ENCODE measurements at places on chromosomes 2 and 18.

DNA sequence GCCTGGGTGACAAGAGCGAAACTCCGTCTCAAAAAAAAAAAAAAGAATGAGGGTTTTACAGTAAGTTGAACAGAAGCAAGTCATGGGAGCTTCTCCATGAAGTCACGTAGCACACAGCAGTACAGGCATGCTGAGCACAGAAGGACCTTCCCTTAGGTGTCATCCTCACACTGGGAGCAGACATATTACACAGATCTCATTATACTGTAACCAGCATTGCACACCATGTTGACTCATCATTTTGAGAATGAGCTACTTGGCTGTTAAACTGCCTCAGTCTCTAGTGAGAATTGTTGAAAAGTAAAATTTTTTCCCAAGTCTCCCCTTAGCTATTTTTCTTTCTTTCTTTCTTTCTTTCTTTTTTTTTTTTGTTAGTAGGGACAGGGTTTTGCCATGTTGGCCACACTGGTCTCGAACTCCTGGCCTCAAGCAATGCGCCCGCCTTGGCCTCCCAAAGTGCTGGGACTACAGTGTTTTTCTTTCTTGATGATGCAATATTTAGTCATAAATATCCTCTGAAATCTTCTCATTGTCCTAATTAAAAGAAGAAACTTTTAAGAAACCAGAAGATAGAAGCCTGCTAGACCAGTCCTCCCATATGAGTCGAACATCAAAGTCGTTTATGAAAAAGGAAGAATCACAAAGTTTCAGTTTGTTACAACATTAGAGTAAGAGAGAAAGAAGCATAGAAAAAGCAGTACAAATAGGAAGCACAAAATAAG, 37.9 kb upstream of the PPP1CB start:
- DNase-seq, result no peak

- DNase-seq, result no peak
Measured at GRCh38 chr2:96431319-96431718, 73.8 kb downstream of the NEURL3 start.

DNA sequence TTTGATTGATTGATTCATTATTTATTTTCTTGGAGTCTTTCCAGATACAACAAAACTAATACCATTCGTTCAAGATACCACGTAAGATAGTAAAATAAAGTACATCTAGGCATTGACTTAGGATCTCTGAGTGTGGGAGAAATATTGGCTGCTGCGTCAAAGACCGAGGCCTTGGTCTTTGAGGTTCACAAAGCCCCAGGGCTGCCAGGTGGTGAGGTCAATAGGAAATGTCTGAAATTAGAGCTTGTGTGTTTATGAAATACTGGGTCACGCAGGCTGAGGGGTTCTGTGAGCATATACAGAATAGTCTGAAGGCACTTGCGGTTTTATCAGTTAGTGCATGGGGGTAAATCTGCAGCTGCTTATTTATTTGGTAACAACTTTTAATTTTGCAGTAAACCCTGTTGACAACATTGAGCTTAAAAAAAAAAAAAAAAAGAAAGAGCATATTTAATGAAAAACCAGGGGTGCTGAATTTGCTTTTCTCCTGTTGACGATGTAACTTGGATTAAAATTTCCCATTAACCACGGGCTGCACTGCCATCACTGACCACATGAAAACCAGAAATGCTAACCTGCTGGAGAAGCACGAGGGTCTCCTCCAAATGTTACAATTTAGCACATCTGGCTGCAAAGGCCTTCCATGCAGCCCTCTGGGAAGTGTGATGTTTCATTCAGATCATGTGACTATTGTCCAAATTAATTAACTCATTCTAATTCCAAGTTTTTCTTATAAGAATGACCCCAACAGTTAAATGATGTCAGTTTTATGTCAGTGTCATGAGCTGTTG, 27.1 kb upstream of the SERPINB12 start:
- DNase-seq, result no peak

DNA sequence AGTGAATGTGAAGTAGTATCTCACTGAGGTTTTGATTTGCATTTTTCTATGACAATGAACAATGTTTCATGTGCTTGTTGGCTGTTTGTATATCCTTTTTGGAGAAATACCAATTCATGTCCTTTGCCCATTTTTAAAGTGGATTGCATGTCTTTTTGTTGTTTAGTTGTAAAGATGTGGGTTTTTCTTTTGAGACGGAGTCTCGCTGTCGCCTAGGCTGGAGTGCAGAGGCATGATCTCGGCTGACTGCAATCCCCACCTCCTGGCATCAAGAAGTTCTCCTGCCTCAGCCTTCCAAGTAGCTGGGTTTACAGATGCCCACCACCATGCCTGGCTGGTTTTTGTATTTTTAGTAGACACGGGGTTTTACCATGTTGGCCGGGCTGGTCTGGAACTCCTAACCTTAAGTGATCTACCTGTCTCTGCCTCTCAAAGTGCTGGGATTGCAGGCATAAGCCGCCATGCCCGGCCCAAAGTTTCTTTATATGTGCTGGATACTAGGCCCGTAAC, 236.7 kb downstream of the MYCN start:
- no peak for DNase-seq

- DNase-seq, result no peak
Measured at GRCh38 chr18:1308686-1309085, 404.0 kb downstream of the ADCYAP1 start.

All from SHP77 treated with DMSO at 0.1 percent for 48 hours (cell line).